ENCODE measurements at places on chromosomes 6 and 20. TPM values are rescaled to one million over a fixed set of nuclear protein-coding genes. Genes with fewer than 3 reads are reported as not detected.

GRCh38 chr6:131039345-131039680, 23.7 kb downstream of the EPB41L2 start:
- no peak for DNase-seq

Gene XKR7
- 2.7 TPM for total RNA-seq

DNA sequence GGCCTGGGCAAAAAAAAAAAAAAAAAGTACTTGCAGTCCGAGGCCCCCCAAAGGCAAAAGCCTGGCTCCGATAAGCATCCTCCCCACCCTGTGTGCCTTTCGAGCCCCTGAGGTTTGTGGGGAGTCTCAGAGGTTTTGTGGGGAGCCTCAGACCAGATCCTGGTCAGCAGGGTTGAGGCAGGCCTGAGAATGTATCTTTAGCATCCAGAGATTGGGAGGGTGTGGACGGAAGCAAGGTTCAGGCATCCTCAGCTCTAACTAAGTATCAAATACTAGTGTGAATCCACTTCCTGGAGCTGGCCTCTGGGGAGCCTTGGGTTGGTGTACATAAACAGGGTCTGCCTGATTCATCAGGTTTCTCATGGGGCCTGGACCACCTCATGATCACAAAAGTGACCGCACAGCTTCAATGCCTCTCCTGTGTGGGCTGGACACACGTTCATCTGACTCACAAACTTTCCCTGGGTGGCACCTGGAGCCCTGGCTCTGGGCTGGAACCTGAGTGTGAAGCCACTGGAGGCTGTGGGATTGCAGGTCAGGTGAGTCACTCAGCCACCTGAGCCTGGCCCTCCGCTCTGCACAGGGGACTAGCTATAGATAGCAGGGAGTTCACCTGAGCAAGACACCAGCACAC, 24.4 kb downstream of the PCMTD2 start:
- DNase-seq, result no peak

- no peak for DNase-seq
Observed at GRCh38 chr6:42427871-42428270, 23.9 kb downstream of the TRERF1 start.

DNA sequence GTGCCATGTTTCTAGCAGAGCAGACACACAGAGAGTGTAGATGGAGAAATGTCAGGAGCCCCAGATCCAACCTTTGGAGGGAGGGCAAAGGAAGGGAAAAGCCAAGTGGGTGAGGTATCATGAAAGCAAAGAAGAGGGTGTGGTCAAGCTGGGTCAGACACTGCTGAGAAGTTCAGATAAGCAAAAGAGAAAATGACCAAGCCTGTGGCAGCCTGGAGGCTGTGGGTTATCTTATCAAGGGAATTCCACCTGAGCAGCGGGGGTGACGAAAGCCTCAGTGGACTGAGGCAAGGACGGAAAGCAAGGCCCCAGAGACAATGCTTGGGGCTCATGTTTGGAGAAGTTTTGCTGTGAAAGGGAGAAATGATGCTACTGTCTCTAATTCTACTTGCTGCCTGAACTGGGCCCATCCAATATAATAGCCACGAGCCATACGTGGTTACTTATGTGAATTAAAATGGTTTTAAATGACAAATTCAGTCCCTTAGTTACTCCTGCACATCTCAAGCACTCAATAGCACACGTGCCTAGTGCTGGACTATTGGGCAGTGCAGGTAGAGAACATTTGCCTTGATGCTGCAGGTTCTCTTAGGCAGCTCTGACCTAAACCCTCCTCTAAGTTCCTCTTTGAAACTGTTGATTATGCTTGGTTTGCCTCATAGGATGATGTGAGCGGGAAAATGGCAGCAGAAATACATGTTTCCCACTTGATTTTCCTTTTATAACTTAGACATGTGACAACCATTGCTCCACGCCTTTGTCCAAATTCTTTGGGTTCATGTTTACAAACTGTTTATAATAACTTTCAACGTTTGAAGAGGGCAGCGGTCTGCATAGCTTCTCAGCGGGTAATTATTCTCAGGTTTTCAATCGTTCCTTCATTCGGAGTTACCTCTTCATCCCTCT, 63.7 kb downstream of the SLC22A23 start:
- DNase-seq, result no peak

GRCh38 chr20:37729452-37729851, 35.6 kb downstream of the CTNNBL1 start:
- no peak for DNase-seq

All from progenitor cell of endocrine pancreas (in vitro differentiated cells).